Ecto neural progenitor cell (in vitro differentiated cells): ENCODE measurements at places on chromosomes 16 and 17.

DNA sequence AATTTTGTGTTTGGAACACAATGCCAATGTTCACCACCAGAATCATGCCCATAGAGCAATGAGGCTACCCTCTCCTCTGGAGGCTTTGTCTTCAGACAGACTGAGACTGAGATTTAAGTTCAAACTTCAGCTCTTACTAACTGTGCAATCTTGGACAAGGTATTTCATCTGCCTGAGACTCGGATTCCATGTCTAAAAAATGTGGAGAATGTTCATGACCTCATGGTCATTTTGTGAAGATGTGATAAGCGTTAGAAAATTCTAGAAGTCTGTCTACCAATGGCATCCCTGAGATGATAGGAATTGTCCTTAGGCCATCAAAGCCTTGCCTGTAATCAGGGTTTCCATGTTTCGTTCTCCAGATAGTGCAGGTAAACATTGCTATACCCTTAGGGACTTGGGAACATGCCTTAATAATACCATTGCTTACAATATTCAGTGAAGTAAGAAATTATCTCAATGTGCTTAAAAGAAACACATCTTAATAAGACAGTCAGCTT, 388.2 kb upstream of the MAF start:
- no peak for DNase-seq

- DNase-seq = no peak
These were observed 14.5 kb downstream of the PSKH1 start for GRCh38 chr16:67907397-67908180.

DNA sequence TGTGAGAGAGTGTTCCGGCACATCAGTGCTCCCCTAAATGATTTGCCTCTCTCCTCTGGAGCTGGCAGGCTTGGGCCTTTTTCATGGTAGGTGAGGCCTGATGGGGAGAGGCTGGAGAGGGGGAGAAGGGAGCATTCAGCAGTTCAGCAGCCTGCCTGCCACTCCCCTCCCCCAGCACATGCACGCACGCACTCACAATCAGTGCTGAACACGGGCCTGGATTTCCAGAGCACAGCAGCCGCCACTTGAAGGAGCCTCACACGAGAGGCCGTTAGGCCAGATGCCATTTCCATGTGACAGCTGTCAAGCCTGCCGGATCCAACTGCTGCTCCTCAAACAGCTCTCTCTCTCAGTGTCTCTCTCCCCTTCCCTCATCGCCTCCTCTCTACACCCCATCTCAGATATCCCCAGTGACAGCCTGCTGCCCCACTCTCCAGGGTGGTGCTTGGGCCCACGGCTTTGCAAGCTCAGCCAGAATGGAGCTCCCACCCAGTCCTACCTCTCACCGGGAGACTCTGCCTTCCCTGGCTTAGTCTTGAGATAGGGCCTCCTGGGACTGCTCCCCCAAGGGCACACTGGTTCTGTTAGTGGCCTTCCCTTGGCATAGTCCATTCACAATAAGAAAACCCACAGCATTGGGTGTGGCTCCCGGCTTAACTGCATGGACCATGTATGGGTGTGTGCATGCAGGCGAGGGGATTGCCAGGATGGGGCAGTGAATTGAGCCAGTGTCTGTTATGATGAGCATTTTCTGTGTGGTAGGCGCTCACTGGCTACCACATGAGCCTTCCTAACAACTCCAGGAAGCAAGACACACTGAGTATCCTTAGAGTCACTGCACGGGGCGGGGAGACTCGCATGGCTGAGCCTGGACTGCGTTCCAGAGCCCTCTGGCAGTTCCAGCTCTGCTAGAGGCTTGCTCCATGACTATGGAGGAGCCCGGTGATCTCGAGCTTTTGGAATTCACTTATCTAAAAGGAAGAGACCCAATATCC, 226.2 kb downstream of the CCDC182 start:
- peak; percentile 70 for DNase-seq

- no peak for DNase-seq
These were observed 93.3 kb downstream of the MYO1D start for GRCh38 chr17:32783602-32784001.

- no peak for DNase-seq
These were observed 4.3 kb upstream of the CPSF4L start for GRCh38 chr17:73265646-73266640.

GRCh38 chr17:17664064-17664452, 17.2 kb upstream of the RAI1 start:
- no peak for DNase-seq

DNA sequence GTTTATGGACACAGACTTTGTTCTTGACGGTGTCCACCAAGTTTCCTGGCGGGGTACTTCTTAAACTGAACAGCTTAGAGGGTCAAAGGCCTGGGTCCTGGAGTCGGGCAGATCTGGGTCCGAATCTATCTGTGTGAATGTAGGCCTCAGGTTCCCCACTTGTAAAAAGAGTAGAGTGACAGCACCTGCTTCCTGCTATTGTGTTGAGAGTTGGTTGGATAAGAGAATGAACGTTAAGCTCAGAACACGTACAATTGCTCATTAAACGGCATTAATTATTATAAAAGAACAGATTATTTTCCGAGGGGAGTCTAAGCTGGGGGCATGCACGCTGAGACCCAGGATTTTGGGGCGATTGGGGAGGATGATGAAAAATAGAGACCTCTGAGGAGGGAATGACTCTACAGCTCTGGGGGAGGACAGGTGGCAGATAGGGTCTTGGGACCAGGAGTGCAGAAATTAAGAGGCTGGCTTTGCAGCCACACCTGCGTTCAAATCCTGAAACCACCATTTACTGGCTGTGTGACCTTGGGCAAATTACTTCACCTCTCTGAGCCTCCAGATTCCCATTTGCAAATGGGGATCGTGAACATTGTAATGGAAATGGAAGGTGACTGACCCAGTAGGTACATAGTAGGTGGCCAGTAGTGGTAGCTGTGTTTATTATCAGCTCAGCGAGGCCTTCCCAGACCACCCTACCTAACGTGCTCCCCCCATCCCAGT, 862 bp downstream of the CLEC16A start:
- DNase-seq = no peak

GRCh38 chr17:63629627-63630026, 7.4 kb downstream of the MAP3K3 start:
- DNase-seq = no peak

- no peak for DNase-seq
These were observed 57.2 kb downstream of the ACTG1 start for GRCh38 chr17:81455387-81455786.

DNA sequence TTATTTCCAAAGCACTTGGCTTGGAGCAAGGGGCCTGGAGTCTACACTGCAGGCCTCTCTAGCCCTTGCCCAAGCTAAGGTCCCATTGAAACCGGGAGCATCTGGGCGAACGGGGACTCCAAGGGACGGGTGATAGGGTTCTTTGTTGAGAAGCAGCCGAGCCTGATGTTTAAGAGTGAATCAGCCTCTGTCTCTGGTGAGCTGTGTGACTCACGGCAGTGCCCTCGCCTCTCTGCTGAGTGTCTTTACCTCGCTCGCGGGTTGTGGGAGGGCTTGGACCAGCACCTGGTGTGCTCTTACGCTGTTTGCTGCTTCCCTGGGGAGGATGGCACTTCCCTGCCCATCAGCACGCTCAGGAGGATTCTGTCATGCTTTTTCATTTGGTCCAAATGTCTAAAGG, 1.3 kb downstream of the HGS start:
- no peak for DNase-seq

- no peak for DNase-seq
These were observed 575.5 kb upstream of the C16orf82 start for GRCh38 chr16:26491101-26491670.

- DNase-seq = no peak
These were observed 18.5 kb downstream of the CYTH1 start for GRCh38 chr17:78763561-78763960.

- DNase-seq = no peak
These were observed 25.1 kb upstream of the CCNF start for GRCh38 chr16:2404099-2404498.

DNA sequence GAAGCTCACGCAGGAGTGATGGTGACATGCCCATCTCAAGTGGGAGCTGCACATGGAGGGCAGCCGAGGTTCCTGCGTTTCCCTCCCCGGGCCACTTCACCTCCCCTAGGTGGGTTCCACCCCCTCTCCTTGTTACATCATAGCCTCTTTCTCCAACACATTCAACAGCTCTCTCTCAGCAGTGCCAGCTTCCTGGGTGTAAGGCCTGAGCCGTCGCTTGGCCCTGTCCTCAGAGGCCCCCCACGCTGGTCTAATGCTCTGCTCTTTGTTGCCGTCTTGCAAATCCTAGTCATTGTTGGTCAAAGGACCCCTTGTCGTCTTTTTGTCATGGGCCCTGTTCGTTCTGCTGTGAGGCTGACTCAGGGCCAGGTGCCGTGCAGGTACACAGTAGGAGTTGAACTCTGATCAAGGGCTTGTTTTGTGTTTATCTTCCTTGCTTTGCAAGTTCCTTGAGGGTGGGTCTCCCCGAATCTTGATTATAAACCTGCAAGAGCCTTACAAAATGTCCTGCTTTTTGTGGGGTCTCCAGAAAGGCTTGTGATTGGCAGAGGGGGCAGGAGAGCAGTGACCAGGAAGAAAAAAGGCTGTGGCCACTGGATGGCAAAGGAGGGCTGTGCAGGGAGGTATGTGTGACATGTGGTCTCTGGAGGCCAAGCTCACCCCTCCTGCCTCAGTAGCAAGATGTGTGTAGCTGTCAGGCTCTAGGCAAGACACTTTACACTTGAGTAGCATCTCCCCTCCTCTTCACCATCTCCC, 136.6 kb downstream of the CCDC182 start:
- no peak for DNase-seq

- DNase-seq = no peak
These were observed 917 bp downstream of the CTRL start for GRCh38 chr16:67930678-67931211.

DNA sequence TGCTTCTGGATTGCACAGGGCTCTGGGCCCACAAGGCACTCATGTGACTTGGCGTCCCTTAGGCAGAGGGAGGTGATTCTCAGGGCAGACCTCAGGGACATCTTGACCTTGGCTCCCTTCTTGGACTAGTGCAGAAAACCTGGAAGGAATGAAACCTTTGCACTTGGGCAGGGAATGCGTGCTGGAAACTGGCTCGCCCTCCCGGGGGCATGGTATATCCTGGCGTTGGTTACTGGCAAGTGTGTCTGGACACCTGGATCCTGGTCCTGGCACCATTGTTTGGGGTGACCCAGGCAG, 63.5 kb upstream of the LGALS9 start:
- DNase-seq = no peak

- peak; percentile 82 for DNase-seq
These were observed 6.7 kb downstream of the RUNDC3A start for GRCh38 chr17:44314869-44315661.

DNA sequence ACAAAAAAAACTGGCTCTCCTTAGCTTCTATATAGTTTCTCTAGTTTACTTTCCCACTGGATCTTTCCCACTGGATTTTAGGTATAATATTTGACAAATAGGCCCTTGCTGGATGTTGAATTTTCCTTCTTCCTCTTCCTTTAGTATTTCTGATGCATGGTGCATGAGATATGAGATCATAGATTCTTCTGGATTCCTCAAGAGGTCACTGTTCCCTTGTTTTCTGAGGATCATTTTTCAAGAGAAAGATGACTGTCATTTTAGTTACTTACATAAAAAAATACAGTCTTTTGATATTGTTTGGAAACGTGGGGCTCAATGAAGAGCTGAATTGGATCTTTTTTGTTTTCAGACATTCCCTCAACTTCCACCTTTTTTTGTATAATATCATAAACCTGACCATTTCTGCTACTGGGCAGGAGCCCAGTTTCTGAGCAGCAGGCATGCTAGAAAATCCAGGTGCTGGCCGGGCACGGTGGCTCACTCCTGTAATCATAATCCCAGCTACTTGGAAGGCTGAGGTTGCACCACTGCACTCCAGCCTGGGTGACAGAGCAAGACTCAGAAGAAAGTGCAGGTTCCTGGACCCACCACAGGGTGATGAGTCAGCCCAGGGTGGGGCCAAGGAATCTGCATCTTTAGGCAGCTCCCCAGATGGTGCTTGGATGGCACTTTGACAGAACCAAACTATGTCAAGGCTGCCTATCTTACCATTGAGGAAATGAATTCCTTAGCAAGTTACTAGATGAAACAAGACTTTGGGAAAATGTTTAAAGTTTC, 70.3 kb downstream of the SDR42E1 start:
- DNase-seq = no peak

DNA sequence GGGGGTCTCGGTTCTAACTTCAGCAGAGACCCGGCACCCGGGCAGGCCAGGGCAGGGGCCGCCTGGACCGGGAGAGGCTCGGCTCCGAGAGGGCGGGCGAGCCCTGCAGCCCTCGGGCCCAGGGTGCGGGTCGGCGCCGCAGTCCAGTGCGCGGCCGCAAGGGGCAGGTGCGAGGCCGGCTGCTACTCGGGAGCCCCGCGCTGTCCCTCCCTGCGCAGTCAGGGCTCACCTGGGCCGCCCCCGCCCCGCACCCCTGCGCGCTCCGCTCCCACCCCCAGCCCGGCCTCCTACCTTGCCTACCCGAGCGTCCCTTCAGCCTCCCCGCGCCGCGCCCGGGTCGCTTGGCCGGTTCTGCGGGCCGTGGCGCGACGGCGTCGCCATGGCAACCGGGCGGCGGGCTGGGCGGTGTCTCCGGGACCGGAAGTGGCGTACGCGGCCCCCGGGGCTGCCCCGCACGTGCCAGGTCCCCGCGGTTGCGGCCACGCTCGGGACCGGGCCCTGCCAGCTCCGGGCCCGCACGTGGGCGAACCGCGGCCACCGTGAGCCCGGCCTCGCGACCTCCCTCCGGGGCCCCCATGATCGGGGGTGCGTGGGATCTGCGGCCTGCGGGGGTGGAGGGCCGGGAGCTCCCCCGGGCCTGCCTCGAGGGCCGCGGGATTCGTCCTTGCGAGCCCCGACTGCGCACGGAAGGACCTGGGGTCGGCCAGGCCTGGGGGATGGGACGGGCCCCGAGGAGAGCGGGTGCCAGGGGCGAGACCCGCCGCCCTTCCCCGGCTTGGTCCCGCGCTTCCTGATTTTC, at the start of gene CYB561:
CYB561 (minus strand) TSS at position 353 of the 799 bp plus-strand sequence. CDS start 8,759 bp downstream, outside the sequence.
- peak; percentile 92 for DNase-seq

DNA sequence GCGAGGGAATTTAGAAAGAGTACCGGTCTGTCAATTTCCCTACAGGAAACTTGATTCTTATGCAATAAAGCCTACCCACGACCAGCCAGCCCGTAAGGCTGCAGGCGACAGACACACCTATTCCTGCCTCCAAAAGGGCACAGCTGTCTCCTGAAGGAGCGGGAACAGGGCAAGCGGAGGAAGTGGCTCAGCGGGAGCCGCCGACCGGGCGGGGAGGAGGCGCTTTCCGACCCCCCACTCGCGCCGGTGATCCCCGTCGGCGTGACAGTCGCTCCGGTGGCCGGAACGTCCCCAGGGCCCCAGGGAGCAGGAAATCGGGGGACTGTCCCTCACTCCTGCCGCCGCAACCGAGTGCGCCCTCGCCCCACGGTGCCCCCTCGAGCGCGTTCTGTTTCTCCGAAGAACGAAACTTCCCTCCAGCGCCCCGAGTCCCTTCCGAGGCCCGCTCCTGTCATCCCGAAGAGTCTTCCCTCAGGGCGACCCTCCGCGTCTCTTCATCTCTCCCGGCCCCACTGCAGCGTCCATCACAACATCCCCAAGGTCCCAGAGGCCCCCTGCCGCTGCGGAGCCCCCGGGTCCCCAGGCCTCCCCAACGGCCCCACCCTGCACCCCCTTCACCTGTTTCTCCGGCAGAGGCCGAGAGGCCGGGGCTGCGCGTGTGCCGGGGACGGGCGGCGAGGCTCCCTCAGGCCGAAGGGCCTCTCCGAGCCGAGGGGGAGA, 421 bp downstream of the STAT3 start:
- no peak for DNase-seq

- DNase-seq = no peak
These were observed 15.2 kb upstream of the MTSS2 start for GRCh38 chr16:70701036-70701435.
